ENCODE measurements at places on chromosomes 3 and 15.

DNA sequence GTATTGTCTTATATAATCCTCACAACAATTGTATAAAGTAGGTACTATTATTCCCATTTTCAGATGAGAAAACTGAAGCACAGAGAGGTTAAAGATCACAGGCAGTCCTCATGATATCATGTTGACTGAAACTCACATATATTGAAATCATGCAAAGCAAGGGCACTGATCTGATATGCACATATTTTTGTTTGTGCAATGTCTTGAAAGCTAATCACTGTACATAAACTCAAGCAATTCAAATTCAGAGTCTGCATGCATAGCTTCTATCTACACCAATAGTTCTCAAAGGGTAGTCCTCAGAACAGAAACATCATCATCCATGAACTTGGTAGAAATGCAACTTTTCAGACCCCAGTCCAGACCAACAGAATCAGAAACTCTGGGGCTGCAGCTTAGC lies 119.2 kb upstream of the STT3B start:
- no peak for DNase-seq

DNA sequence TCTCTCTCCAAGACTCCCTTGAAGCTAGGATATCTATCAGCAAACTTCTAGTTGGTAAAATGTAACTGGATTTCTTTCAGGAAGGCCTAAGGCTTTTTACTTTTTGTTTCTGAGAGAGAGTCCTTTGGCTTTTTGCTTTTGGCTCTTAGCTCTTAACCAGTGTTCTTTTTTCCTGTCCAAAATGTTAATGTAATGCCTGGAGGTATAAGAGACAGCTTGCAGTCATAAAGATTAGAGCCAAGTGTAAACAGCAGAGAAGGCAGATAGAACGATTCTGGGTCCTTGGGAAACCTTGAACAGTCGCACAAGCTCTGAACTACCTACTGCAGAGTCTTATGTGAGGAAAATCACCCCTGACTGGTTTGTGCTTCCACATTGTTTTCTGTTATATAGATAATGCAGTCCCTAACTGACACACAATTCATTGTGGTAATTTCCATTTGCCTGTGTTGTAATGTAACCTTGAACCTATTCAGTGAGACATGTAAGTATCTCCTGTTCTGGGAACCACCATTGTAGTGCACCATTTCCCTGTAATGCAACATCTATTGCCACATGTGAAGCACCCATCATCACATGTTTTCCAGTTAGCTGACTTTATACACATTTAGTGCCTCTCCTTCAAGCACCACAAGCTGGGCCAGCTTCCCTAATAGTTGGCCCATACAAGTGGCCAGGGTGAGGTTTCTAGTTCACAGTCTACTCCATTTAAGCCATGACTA lies 1311.9 kb downstream of the ROBO1 start:
- DNase-seq: no peak

DNA sequence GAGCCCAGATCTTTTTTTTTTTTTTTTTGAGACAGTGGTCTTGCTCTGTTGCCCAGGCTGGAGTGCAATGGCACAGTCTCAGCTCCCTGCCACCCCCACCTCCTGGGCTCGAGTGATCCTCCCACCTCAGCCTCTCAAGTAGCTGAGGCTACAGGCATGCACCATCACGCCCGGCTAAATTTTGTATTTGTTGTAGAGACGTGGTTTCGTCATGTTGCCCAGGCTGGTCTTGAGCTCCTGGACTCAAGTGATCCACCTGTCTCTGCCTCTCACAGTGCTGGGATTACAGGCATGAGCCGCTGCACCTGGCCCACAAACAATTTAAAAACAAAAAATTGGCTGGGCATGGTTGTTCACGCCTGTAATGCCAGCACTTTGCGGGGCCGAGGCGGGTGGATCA lies 22.6 kb upstream of the SLC6A6 start:
- DNase-seq: no peak

- no peak for DNase-seq
Measured at GRCh38 chr3:30664884-30665283, 58.5 kb downstream of the TGFBR2 start.

GRCh38 chr3:29214009-29214658 lies 66.7 kb upstream of the RBMS3 start:
- DNase-seq: no peak

DNA sequence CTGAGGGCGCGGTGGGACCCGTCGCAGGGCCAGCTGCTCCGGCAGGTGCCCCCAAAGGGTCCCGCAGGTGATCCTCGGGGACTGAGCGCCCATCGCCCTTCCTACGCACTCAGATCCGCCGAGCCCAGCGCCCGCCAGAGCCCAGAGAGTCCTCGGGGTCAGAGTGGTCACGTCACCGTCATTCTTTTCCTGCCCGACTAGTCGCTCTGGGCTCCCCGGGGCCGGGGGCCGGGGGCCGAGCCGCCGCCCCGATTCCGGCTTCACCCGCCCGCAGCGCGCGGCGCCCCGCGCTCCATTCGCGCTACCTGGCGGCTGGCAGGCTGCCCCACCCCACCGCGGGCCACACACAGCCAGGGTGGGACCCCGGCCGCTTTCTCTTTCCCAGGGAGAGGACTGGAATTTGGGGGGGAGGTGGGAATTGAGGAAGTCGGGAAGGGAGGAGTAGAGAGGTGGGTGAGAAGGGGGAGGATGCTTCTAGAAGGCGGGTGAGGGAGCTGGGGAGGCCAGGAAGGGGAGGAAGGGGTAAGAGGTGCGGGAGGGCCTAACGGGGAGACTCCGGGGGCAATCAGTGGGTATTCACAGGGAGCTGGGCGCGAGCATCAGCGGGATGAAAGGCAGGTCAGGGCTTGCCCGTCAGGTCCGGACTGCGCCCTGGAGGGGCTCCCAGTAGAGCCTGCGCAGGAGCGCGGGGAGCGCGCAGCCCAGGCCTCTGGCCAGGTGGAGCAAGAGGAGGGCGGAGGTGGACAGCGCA lies 36.1 kb upstream of the EPHB3 start:
- no peak for DNase-seq

Measured in Right ventricle myocardium superior (tissue), 1 donor.